ENCODE measurements at places on chromosomes 6 and 20.

DNA sequence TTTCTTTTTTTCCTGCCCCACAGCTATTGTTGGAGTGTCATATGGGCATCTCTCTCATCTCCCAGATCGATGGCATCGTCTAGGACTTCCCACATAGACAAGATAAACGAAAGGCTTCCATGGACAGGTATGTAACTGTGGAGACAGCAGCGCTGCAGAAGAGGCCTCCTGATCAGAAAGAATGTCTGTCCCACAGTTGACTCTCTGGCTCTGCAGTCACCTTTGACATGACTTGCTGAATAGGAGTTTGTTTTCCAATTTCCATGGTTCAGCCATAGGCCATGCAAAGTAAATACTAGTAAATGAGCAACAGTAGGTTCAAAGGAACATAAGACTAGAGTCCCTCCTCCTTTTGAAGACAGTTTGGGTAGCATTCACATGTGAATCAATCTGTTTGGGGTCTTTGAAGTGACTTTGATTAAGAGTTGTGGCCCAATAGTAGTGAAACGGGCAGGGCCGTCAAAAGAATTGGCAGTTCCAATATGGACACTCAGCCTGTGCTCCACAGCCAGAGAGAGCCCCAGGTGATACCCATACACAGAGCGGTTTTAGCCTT is 134.7 kb upstream of the IFNGR1 start:
- DNase-seq = no peak

- peak; percentile 61 for DNase-seq
Observed at GRCh38 chr6:159762681-159763293, 942 bp downstream of the ACAT2 start.

DNA sequence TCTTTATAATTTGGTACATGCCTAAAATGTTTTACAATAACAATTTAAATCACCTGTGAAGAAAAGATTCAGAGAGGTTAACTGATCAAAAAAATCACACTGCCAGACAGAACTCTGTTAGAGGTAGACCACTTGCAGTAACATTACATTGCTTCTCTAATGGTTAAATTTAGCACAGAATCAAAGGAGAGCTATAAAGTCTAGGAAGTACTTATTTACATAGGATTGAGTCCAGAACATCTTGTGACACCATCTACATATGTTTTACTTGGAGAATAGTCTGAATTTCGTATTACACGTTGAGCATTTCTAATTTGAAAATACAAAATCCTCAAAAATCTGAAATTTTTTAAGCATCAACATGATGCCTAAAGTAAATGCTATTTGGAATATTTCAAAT is 17.2 kb upstream of the TBC1D20 start:
- no peak for DNase-seq

DNA sequence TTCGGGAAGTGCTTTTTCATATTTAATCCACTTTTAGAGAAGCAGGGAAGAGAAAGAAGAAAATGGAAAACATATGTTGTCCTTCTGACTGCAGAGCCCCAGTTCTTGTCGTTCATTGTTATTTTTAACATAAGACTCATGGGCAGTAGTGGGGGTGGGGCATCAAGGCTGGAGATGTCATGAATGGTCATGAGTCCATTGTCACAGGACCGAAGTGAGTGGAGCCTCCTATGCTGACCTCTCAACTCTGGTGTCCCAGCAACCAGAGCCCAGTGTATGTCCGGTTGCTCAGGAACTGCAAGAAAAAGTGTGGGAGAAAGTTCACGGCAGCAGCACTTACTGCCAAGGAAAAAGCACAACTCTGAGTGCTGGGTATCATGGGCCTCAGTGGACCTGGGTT is 108.6 kb downstream of the BANF2 start:
- no peak for DNase-seq

DNA sequence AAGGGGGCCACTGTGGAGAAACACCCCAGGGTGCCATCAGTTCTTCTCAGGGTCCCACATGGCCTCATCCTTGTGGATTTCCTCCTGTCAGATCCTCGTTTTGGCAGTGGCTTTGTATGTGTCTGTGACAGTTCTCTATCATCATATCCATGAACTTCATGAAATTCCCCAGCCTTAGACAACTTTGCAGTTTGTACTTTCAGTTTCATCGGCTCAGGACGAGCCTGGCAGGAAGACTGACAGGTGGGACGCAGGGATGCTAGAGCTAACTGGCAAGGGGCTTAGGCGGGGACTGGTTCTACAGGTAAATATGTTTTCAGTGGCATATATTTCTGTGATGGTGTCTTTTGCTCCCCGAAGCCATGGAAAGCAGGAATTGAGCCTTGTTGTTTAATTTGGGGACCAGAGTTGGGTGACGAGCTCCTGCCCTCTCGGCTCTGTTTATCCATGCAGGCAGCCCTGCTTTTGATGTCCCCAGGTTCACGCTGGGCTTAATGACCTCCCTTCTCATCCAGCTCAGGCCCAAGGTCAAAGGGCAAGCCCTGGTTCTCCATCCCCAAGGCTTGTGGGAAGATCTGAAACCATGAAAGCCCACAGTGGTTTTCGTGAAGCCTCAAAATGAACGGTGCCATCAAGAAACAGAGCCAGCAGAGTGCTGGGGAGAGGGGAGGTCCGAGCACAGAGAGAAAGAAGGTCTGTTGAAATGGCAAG is 11.2 kb downstream of the SDCBP2 start:
- DNase-seq = no peak
